ENCODE measurements at places on chromosomes 5 and 9. TPM values are rescaled to one million over a fixed set of nuclear protein-coding genes. Genes with fewer than 3 reads are reported as not detected.
A peak's percentile ranks its signal among the peaks of the same experiment; 100 is the strongest.

- DNase-seq: no peak
Measured at GRCh38 chr9:94081435-94081834, 2.8 kb upstream of the PTPDC1 start.

GRCh38 chr5:24645483-24645882, 705 bp upstream of the CDH10 start:
- no peak for DNase-seq

GRCh38 chr5:66870708-66871107, 274.5 kb downstream of the MAST4 start:
- DNase-seq: no peak

GRCh38 chr9:130895481-130896232, 955 bp downstream of the QRFP start:
- no peak for DNase-seq

- no peak for DNase-seq
Measured at GRCh38 chr5:180358179-180358578, 5.0 kb upstream of the GFPT2 start.

- DNase-seq: no peak
Measured at GRCh38 chr5:32231929-32232328, 57.8 kb upstream of the GOLPH3 start.

GRCh38 chr5:74079971-74080556, 454.1 kb downstream of the ARHGEF28 start:
- DNase-seq: no peak

DNA sequence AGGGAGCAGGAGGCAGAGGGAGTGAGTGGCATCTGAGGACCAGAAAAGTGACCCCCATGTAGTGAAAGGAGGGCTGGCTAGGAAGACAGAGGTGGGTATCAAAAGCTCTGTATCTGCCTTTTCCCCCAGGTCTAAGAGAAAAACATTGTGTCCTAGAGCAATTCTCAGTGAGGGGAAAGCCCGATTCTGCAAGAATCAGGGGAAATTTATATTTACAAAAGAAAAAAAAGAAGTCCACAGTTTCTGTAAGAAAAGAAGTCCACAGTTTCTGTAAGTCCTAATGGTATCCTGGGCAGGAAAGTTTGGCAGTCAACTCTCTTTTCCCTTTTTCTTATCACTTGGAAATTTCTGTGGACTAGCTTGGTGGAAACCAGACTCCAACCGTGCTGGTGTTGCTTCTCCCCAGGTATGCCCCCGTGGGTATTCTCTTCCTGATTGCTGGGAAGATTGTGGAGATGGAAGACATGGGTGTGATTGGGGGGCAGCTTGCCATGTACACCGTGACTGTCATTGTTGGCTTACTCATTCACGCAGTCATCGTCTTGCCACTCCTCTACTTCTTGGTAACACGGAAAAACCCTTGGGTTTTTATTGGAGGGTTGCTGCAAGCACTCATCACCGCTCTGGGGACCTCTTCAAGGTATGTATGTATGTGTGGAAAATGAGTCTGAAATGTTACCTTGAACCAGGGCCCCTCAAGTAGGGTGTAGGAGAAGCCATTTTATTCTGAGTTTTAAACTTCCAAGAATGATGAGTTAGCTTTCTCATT, 73.0 kb downstream of the SLC1A3 start:
- DNase-seq: no peak

GRCh38 chr5:104789366-104789765, 1226.8 kb upstream of the NUDT12 start:
- no peak for DNase-seq

DNA sequence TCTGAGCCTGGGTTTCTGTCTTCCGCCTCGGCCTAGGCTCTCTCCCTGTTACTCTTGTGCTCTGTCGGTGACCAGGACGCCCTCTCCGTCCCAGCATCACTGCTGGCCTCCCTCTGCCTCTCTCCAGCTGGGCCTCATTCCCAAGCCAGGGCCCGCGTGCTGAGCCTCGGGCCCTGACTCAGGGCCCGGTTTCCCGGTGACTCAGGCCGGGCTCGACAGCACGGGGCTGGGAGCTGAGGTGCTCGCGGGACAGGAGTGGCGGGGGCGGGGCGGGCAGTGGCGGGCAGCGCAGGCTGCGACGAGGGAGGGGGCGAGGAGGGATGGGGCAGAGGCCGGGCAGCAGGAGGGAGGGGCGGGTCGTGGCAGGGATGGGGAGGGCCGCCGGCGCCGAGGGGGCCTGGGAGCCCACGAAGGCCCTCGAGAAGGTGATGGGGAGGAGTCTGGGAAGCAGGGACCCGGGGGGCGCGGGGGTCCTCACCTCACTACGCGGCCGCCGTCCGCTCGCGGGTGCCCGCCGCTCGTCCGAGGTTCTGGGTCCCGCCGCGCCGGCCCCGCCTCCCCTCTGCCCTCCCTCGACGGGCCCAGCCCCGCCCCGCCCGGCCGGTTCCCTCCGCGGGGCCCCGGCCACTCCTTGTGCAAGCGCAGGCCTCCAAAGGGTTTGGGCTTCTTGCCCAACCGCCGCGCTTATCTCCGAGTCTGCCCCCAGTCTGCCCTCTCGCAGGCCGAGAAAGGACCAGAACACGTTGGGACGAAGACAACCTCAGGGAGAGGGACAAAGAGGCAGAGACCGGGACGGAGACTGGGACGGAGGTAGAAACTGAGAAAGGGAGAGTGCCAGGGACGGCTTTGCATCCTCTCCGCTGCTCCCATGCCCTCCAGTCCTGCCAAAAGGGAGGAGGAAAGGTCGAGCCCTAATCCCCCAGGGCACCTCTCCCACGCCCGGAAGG, at the start of gene ARAP3:
TSS of gene ARAP3 (minus strand) at position 536 of the 947 bp plus-strand sequence. CDS start 1,744 bp downstream, outside the sequence.
- peak; percentile 81 for DNase-seq

GRCh38 chr9:131580358-131580757, 35.0 kb downstream of the PRRT1B start:
- no peak for DNase-seq

The SLIT3 gene
- 5.5 TPM for total RNA-seq

The PTPRD gene
- 10.0 TPM for total RNA-seq

The PRRX2 gene
- total RNA-seq: 16.5 TPM

The PLAC8L1 gene
- not detected for total RNA-seq

The GABRG2 gene
- 3.9 TPM for total RNA-seq

The TEK gene
- 0.68 TPM for total RNA-seq

The PCDHGB5 gene
- 0.43 TPM for total RNA-seq

The CRB2 gene
- not detected for total RNA-seq

The MOB3B gene
- 0.10 TPM for total RNA-seq

The WWC1 gene
- 8.3 TPM for total RNA-seq

The PCDHB2 gene
- total RNA-seq: 26.2 TPM

The SV2C gene
- total RNA-seq: 0.04 TPM

The RELL2 gene
- 8.4 TPM for total RNA-seq
